Esophagus muscularis mucosa (tissue), 4 donors: ENCODE measurements at places on chromosomes 13 and 19.

GRCh38 chr13:62626771-62627170 is 1211.1 kb upstream of the PCDH20 start:
- DNase-seq, result no peak

- DNase-seq, result no peak
These were observed 30.1 kb downstream of the TPP2 start for GRCh38 chr13:102626928-102627327.

GRCh38 chr13:75872980-75873379 is 236.8 kb downstream of the LMO7 start:
- DNase-seq, result no peak

GRCh38 chr19:18422530-18423191 is 3.5 kb downstream of the SSBP4 start:
- DNase-seq, result no peak

- no peak for DNase-seq
These were observed 8.6 kb downstream of the GTF2F1 start for GRCh38 chr19:6384381-6384780.

DNA sequence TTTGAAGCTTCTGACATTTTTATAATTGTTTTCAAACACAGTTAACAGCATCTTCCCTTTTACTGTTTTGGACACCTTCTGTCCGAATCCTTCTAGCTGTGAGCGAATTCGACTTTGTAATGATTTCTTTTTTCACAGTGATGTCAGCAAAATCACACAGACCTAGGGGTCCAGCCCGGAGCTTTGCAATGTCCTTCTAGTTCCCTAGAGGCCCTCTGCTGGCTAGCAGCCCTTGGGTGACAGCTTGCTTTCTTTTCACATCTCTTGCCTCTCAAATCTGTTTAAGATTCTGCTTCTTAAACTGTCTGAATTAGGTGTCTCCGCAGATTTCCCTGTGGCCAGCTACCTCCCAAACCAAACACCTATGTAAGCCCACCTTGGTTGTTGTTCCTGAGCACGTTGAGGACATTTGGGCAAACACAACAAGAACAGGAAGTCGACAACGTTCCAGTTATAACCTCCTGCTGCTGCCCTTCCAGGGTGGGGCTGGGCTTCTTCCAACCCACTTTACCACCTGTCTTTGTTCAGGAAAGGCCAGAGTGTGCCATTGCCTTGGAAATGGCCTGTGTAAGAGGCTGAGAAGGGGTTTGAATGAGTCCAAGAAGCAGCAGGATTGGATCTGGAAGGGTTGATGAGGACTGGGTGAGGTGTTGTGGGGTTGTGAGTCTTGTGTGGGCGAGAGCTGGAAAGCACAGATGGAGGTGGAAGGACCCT is 123.1 kb downstream of the ATP8A2 start:
- peak; percentile 37 for DNase-seq
